ENCODE measurements at places on chromosomes 11 and 22. TPM values are rescaled to one million over a fixed set of nuclear protein-coding genes. Genes with fewer than 3 reads are reported as not detected.

GRCh38 chr11:120633616-120634393 is 122.3 kb downstream of the GRIK4 start:
- H3K4me1 ChIP-seq, result peaks cover 6% of the 10 kb centered on the region
- H3K27ac ChIP-seq, result no peak overlapping the region
- no peak overlapping the region for H3K4me3 ChIP-seq
- no peak for DNase-seq

GRCh38 chr11:66891851-66892660 is 35.2 kb downstream of the LRFN4 start:
- H3K4me1 ChIP-seq, result no peaks in the 10 kb centered on the region
- H3K27me3 ChIP-seq, result no peaks in the 10 kb centered on the region
- no peaks in the 10 kb centered on the region for H3K36me3 ChIP-seq

GRCh38 chr11:114598461-114598860 is 2.9 kb upstream of the NXPE4 start:
- no peak overlapping the region for H3K27ac ChIP-seq
- no peak overlapping the region for H3K4me3 ChIP-seq
- DNase-seq, result no peak
- H3K4me1 ChIP-seq, result no peaks in the 10 kb centered on the region
- no peaks in the 10 kb centered on the region for H3K27me3 ChIP-seq

DNA sequence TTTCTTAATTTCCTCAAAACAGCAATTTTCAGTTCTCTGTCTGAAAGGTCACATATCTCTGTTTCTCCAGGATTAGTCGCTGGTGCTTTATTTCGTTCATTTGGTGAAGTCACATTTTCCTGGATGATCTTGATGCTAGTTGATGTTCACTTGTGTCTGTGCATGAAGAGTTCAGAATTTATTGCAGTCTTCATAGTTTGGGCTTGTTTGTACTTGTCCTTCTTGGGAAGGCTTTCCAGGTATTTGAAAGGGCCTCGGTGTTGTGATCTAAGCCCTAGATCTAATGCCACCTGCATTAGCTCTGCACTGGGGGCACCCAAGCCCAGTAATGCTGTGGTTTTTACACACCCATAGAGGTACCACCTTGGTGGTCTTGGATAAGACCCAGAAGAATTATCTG is 228.9 kb downstream of the GUCY1A2 start:
- no peak for DNase-seq
- H3K36me3 ChIP-seq, result no peaks in the 10 kb centered on the region
- H3K27me3 ChIP-seq, result no peaks in the 10 kb centered on the region
- H3K27ac ChIP-seq, result no peak overlapping the region

GRCh38 chr11:116600930-116601329 is 171.9 kb downstream of the BUD13 start:
- no peak overlapping the region for H3K27ac ChIP-seq
- peak; percentile 18 for DNase-seq
- no peaks in the 10 kb centered on the region for H3K4me1 ChIP-seq
- no peaks in the 10 kb centered on the region for H3K36me3 ChIP-seq

DNA sequence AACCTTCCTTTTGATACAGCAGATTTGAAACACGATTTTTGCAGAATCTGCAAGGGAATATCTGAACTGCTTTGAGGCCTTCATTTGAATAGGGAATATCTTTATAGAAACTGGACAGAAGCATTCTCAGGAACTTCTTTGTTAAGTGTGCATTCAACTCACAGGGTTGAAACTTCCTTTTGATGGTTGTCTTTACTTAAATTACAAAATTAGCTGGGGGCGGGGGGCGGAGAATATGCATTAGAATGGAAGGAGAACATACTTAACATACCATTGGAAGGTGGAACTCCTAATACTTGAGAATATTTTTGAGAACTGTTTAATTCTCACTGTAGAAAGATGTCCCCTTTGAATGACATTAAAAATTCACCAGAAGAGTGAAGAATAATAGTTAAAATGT is 104.4 kb downstream of the TRIM51G start:
- H3K27ac ChIP-seq, result no peak overlapping the region
- H3K4me1 ChIP-seq, result no peaks in the 10 kb centered on the region
- no peaks in the 10 kb centered on the region for H3K36me3 ChIP-seq
- no peak for DNase-seq
- no peaks in the 10 kb centered on the region for H3K27me3 ChIP-seq
- no peak overlapping the region for H3K4me3 ChIP-seq

DNA sequence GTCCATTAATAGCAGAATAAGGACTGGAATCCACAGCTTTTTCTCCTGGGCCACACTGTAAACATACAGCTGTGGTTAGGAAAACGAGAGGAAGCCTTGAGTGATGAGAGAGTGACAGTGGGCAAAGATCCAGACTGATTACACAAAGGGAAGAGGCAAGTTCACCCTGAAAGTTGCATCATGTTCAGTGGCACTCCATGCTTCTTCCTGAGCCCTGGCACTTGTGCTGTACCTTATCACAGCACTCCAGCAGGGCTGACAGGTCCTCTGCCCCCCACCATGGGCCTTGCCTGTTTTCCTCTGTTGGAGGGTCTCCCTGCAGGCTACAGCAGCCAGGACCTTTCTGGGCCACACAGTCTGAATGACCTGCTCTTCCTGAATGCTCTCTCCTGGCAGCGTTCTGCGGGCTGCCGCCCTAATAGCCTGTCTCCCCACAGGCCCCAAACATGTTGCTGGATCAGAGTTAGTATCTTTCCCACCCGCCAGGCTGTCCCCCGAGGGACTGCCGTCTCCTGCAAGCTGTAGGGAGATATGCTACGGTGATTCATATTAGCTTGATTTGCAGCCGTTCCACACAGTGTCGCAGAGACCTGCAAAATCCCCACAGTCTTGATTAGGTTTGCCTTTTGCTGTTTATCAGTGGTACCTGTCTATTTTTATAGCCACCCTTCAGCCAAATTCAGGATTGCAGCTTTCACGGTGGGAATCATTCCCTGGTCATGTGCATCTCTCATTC is 60.2 kb downstream of the NTM start:
- H3K27me3 ChIP-seq, result no peaks in the 10 kb centered on the region
- no peak overlapping the region for H3K4me3 ChIP-seq
- H3K27ac ChIP-seq, result peak overlapping the region; percentile 55

DNA sequence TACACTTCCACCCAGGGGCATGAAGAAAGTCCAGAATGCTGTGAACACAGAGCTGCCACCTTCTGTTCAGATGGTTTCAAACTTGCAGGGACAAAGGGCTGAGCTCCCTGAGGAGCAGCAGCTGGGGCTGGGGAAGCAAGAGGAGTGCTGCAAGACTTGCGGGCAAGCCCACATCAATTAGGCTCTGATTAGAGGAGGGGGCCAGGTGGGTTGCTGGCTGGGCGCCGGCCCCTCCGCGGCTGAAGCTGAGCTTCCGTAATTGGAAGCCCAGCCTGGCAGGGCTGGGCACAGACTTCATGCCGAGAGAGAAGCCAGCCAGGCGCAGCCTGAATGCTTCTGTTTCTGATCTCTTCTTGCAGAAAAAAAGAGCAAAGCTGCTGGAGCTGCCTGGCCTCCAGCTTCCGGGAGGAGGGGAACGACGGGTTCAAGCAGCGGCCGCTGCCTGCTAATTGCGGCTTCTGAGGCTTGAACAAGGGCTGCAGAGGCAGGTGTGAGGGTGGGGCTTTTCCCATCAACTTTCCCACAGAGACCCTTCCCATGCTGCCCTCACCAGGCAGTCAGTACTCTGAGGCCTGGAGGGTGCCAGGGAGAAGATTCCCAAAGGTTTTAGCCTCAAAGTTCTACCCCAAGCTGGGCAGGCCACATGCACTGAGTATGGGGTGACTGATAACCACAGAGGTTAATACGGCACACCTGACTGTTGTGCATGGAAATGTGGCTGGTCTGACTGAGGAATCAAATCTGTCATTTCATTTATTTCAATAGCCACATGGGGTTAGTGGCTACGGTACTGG is 91.1 kb upstream of the LMO1 start:
- DNase-seq, result peak; percentile 14
- no peaks in the 10 kb centered on the region for H3K36me3 ChIP-seq
- H3K4me1 ChIP-seq, result no peaks in the 10 kb centered on the region
- no peak overlapping the region for H3K27ac ChIP-seq
- no peaks in the 10 kb centered on the region for H3K27me3 ChIP-seq

DNA sequence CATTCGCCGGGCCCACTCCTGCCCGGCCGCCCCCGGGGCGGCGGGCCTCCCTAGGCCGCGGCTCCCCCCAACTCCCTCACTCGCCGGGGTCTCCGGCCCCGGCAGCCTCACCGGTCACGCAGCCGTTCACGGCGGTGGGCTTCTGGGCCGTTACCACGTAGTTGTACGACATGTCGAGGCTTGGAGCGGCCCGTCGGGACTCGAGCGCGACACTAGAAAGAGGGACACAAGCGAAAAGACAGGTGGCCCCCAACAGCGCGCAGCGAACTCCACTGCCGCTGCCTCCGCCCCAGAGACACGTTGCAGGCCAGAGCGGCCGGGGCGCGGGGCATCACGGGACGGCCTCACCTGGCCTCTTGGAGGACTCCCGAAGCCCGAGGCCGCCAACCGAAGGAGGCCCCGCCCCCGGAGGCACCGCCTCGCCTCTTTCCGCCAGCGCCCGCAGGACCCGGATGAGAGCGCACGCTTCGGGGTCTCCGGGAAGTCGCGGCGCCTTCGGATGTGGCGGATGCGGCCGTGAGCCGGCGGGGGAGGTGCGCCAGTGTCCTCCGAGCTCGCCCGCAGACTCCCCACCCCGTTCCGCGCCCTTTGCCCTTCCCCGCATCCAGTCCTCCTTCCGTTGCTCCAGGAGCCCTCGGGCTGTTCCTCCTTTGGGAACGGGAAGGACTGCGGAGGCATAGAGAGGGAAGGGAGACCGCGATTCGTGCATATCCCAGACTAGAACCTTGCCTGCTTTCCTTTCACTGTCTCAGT is at the start of the genes DDB1 and TKFC:
DDB1 (minus strand) TSS at position 309 of the 753 bp plus-strand sequence; CDS start at position 172, 137 bp downstream.
TKFC (plus strand) TSS at position 432 of the 753 bp plus-strand sequence. CDS start 1,501 bp downstream, outside the sequence.
- no peaks in the 10 kb centered on the region for H3K27me3 ChIP-seq
- peak within 1 kb of the TSS; percentile 95 for H3K27ac ChIP-seq
- peak within 1 kb of the TSS; percentile 95 for H3K4me3 ChIP-seq

GRCh38 chr22:43467216-43467940 is 55.6 kb downstream of the MPPED1 start:
- H3K4me1 ChIP-seq, result no peaks in the 10 kb centered on the region
- no peaks in the 10 kb centered on the region for H3K36me3 ChIP-seq
- H3K27ac ChIP-seq, result no peak overlapping the region
- peaks cover 36% of the 10 kb centered on the region for H3K27me3 ChIP-seq
- no peak overlapping the region for H3K4me3 ChIP-seq

GRCh38 chr11:128772814-128773213 is 78.9 kb downstream of the FLI1 start:
- DNase-seq, result no peak
- no peak overlapping the region for H3K4me3 ChIP-seq
- no peaks in the 10 kb centered on the region for H3K36me3 ChIP-seq

DNA sequence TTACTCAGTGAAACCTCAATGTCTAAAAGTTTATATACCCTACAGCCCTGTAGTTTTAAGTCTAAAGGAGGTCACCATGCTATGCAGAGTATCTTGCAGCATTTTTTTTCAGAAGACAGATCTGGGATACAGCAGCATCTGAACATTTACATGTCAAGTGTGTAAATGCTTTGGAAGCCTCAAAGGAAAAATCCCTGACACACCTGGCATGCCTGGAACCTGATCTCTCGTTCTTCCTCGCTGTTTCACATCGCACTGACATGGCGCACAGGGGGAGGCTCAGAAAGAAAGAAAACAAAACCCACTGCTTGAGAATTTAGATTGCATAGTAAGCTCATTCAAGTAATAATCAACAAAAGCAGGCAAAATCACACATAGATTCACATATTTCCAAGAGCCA is 31.0 kb downstream of the PAX6 start:
- no peak for DNase-seq
- H3K27ac ChIP-seq, result no peak overlapping the region
- no peak overlapping the region for H3K4me3 ChIP-seq
- H3K4me1 ChIP-seq, result no peaks in the 10 kb centered on the region
- H3K27me3 ChIP-seq, result peaks cover 73% of the 10 kb centered on the region

DNA sequence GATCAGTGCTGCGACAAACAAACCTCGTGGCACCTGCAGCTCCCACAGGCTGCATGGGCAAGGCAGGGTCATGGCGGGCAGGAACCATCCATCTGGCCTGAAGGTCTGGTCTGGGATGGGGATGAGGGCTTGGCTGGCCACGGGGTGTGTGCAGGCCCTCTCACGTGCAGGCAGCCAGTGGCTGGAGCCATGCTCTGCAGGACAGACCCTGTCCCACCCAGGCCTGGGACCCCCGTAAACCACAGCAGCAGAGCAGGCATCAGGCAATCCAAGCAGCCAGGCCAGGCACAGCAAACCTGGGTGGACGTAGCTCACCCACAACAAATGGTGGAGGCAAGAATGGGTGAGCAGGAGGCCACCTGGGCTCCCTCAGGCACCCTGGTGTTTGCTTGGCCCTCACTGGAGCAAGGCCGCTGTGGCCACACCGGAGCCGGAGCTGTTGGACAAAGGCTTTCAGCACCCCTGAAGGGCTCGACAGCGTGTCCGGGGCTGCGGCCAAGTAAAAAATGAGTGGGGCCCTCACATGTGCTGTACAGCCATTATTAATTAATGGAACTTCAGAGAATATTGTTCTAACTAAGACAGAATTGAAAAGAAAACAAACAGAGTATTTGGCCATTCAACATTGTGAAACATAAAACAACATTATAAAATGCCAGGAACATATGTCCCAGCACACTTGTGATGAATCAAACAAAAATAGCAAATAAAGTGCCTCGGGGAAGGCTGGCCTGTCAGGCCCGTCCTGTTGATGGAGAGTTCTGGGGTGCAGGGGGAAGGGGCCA is 24.0 kb upstream of the GNB1L start:
- H3K27ac ChIP-seq, result no peak overlapping the region
- H3K36me3 ChIP-seq, result no peaks in the 10 kb centered on the region
- no peak for DNase-seq
- H3K27me3 ChIP-seq, result no peaks in the 10 kb centered on the region
- H3K4me3 ChIP-seq, result no peak overlapping the region
- H3K4me1 ChIP-seq, result peaks cover 15% of the 10 kb centered on the region

DNA sequence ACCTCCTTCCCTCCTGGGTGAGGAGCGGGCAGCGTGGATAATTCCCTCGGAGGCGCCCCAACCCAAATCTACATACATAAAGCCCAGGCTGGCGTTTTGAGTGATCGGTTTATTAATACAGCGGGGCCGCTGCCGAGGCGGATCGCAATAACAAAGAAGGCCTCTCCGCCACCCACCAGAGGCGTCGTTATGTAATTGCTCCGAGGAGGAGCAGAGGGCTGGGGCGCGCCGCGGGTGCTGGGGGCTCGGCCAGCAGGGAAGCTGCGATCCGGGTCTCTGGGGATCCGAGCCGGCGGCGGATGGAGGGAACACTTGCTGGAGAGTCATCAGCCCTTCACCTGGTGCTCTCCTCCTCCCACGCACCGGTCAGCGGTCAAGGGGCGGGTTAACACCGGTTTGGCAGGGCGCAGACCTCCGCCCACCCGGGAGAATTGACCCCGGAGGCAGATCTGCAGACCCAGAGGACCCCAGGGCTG is 6.4 kb upstream of the TP53I11 start:
- H3K4me3 ChIP-seq, result no peak overlapping the region
- H3K4me1 ChIP-seq, result peaks cover 31% of the 10 kb centered on the region
- peak; percentile 39 for DNase-seq
- no peaks in the 10 kb centered on the region for H3K36me3 ChIP-seq
- H3K27ac ChIP-seq, result no peak overlapping the region

Gene DDB1
- 304 TPM for polyA plus RNA-seq

Gene PPARA
- 11.8 TPM for polyA plus RNA-seq

Gene TMA7B
- not detected for polyA plus RNA-seq

Gene CECR2
- 4.6 TPM for polyA plus RNA-seq

Gene SCO2
- polyA plus RNA-seq, result 10.5 TPM

Gene ISX
- not detected for polyA plus RNA-seq

Data from cardiac muscle cell (in vitro differentiated cells and primary cell).